ENCODE measurements at places on chromosomes 1 and 21.

DNA sequence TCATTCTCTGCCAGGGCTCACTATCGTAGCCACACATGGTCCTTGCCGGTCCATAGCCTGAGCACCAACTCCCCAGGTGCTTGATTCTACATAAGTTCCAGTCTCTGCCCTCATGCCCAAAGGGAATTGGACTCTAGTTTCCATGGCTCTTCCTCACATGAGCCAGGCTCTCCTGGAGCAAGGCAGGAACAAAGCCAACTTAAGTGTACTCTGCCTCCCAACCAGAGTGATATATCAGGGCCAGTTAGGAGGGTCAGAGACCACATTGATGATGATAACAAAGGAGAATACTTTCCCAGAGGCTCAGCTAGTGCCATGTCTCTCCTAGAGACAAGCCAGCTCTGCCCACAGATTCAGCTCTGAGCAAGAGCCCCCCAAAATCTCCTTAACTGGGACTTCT is 70.9 kb downstream of the ERI3 start:
- DNase-seq = no peak

DNA sequence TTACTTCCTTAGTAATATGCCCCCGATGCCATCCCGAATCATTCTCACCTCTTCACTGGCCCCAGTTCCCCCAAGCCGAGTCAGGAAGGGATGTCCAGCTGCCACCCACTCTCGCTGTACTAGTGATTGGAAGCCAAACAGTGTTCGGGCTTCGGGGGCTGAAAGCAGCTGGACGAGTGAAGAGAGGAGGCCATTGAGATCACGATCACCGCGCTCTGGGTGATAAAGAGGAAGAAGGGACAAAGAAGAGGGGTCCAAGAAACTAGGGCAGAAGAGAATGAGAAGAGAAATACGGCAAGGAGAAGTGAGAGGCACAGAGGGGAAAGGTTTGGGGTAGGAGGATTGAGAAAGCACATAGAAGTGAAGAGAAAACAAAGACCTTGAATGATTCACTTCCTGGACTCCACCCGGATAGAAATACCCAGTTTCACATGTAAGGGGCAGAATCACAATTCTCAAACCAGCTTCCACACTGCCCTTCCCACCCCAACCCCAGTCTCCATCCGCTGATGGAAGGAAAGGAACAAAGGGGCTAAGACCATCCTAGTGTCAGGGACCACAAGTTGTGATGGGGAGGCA is 3.7 kb upstream of the SF3B4 start:
- DNase-seq = no peak

DNA sequence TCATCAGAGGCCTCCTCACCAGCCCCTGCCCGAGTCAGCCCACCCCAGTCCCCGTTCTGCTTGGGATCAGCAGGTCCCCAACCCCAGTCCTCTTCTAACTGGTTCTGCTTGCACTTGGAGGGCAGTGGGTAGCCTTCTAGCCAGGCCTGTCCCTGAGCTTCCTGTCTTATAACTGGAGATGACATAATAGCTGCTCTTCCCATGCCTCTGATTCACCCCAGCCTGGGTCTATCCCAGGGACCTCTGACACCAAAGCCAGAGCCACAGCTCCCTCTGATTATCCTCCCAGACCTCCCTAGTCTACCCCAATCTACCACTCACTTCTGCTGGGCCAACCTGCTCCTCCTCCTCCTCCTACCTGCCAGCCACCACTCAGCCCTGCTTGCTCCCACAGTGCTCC is 31.4 kb downstream of the IQGAP3 start:
- DNase-seq = no peak

GRCh38 chr1:85892366-85892765 is 184.1 kb upstream of the ZNHIT6 start:
- no peak for DNase-seq

- DNase-seq = no peak
Measured at GRCh38 chr1:117821774-117822482, 107.5 kb downstream of the GDAP2 start.

GRCh38 chr1:13667691-13668090 is 32.3 kb upstream of the PRDM2 start:
- no peak for DNase-seq

- DNase-seq = no peak
Measured at GRCh38 chr1:231829332-231829731, 202.7 kb downstream of the DISC1 start.
